ENCODE measurements at places on chromosomes 5 and 9.

GRCh38 chr5:43313854-43314457 is 744 bp upstream of the HMGCS1 start:
- DNase-seq, result no peak

DNA sequence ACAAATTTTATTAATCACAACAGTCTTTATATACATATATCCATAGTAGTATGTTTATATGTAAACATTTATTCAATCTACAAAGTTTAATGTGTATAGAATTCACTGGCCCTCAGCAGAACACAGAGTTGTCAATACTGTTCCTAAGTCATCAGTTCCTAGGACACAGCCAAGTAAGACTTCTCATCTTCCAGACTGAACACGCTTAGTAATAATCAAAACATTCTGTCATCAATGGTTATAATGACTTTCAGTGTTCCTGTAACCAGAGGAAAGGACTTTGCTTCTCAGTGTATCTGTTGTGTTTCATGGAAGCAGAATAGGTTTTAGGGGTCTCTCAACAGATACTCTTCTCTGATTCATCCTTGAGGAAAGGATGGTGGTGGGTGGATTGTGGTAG is 82.2 kb downstream of the SMIM23 start:
- DNase-seq, result no peak

DNA sequence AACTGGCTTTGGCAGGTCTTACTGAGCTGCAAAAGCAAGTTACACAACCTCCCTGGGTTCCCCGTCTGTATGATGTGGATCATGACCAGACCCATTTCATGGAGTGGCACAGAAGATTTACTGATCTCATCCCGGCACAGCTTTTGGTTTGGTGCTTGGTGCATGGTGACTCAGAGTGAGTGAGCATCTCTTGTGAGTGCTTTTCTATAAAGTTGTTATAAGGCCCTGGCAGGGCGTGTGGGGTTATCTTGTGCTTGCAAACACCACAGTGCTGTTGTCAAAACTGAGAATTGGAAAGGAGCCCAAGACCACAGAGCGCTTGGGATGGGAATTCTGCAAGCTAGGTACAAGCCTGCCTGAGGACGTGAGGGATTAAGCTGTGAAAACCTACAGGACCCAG is 425.2 kb downstream of the GADD45G start:
- DNase-seq, result no peak

- no peak for DNase-seq
Measured at GRCh38 chr9:5516453-5517220, 6.3 kb downstream of the PDCD1LG2 start.

DNA sequence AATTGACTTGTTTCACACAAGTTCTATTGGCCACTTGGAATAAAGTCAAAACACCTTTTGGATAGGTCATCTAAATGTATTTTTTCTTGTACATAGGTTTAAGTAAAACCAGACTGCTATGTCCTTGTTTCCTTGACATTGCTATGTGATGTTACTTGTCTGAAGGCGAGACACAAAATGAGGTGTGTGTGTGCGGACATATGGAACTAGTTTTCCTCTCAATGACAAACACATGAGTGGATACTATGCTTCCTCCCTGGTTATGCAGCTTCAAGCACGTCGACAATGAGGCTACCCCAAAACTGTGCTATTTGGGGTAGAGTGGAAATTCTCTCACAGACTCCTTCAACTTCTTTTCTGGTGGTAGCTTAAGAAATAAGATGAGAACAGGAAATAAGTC is 276.8 kb downstream of the GAS1 start:
- no peak for DNase-seq

DNA sequence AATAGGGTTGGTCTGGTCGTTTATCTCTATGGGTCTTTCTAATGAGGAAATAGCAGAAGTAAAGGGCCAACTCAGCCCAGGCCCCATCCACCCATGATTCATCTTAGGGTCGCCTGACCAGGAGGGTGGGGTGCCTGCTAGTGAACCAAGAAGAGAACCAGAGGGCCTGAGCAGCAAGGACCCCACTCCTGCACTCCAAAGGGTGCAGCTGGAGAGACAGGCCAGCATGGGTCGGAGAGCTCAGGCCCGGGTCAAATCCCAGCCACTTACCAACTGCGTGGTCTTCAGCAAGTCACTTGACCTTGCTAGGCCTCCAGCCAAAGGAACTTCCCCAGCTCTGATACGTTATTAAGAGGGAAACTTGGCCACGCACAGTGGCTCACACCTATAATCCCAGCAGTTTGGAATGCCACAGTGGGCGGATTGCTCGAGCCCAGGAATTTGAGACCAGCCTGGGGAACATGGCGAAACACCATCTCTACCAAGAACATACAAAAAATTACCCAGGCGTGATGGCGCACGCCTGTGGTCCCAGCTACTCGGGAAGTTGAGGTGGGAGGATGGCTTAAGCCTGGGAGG is 4.3 kb downstream of the BBLN start:
- DNase-seq, result no peak

DNA sequence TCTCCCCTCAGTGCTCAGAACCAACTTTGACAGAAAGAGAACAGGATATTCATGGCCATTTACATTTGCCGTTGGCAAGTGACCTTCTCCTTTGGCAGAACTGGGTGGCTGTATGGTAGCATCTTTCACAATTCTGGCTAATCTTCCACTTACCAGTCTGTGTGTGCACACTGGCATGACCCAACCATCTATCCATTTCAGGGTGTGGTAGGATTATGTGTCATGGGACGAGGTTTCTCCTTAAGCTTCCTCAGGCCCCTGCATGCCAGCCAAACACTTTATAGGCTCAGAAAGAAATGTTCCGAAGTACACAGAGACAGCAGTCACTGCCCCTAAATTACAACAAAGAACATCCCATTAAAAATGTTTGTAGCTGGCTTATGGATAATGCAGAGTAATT is 497.1 kb downstream of the NFIB start:
- no peak for DNase-seq

- no peak for DNase-seq
Measured at GRCh38 chr9:2833096-2833495, 10.8 kb downstream of the PUM3 start.

- DNase-seq, result no peak
Measured at GRCh38 chr9:87872079-87872624, 10.5 kb upstream of the SPATA31E1 start.

- no peak for DNase-seq
Measured at GRCh38 chr9:90593646-90594045, 49.0 kb downstream of the DIRAS2 start.

GRCh38 chr5:149363358-149363757 is 5.5 kb downstream of the PCYOX1L start:
- DNase-seq, result no peak

GRCh38 chr9:109779711-109780452 is at the start of gene PALM2AKAP2:
Gene PALM2AKAP2 (plus strand): TSS chr9:109780198. CDS start chr9:109780489, 291 bp downstream.
- DNase-seq, result no peak

- DNase-seq, result no peak
Measured at GRCh38 chr9:37938121-37938891, 34.4 kb upstream of the SLC25A51 start.

DNA sequence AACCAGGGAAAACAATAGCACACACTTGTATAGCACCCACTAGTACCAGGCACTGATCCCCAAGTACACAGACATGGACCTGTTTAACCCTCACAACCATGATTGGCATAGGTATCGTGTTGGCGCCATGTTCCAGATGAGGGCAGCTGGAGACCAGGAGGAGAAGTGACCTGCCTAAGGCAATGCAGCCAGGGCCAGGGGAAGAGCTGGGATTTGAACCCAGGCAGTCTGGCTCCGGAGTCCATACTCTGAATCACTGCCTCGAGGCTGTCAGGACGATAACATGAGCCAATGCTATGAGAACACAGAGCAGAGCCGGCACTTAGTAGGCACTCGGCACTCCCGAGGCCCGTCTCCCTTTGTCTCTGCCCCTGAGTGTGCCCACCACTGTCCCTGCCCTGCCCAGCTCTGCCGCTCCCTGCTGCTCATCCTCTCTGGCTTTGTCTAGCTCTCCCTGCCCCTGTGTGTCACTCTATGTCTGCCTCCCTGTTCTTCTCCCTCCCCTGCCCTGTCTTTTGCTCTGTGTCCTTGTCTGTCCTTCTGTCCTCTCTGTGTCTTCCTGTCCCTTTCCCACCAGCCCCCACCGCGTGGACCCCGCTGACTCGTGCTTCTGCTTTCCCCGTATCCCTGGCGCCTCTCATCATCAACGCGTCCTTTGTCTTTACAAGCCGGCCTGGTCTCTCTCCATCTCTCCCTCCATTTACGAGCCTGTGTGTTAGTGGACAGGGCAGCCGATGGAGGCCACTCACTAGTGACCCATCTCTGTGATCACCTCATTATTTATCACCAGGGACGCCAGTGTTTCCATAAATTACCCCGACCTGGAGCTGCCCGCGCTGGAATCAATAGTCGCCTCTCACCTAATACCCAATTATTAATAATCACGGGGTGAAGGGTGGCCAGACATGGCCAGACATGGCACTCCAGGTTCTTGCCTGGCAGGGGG is 99.4 kb upstream of the MVB12B start:
- DNase-seq, result no peak

GRCh38 chr5:113194125-113194524 is 217.5 kb downstream of the DCP2 start:
- no peak for DNase-seq

DNA sequence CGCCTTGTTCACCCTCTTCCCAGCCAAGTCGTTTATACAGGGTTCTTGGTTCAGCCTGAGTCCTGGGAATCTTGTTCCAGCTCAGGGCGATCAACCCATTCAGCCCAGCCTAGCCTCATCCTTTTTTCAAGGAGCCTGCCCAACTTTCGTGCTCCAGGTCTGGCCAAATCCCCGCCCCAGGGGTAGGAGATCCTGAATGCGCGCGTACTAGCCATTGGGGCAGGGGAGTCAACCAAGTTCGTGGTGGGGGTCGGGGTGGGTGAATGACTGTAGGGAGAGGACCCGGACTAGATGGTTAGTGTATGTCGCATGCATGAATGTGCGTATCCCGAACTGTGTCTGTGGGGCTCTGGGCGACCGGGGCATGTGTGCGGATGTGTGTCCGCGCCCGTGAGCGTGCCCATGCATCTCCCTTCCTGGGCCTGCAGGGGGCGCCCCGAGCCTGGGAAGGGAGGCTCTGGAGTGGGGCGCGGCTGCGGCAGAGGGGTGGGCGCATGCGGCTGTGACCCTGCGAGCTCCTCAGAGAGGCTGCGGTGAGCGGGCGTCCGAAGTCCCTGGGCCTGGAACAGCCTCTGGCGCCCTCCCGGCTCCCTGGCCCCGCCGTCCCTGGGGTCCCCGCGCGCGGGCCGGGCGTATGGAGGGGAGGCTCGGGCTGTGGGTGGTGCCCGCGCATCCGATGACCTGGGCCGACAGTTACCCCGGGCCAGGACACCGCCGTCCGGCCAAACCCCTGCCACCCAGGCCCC is 8.7 kb downstream of the CCL21 start:
- peak; percentile 59 for DNase-seq

- no peak for DNase-seq
Measured at GRCh38 chr9:119588874-119589744, 219.9 kb upstream of the BRINP1 start.

GRCh38 chr5:110823571-110823970 is 84.8 kb downstream of the SLC25A46 start:
- DNase-seq, result no peak

GRCh38 chr5:16625096-16625495 is 8.3 kb upstream of the RETREG1 start:
- no peak for DNase-seq

DNA sequence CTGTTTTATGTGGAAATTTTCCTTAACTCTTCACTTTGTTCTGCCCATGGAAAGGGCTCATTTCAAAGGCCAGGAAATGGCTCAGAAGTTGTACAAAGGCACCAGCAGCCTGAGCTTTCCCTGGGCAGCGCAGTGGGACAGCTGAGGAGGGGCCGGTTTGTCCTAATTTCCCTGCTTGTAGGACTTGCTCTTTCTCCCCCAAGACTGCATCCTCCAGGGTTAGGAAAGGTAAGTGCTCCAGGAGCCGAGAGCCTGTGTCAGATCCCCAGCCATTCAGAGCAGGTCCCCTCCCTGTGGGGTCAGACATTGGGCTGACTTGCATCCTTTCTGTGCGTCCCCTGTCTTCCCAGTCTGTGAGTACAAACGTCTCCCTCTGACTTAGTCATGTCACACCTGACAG is 43.5 kb downstream of the AGXT2 start:
- no peak for DNase-seq

GRCh38 chr5:165410476-165410875 is 1905.1 kb downstream of the MAT2B start:
- DNase-seq, result no peak

GRCh38 chr5:143229896-143230675 is 173.4 kb downstream of the NR3C1 start:
- DNase-seq, result no peak

DNA sequence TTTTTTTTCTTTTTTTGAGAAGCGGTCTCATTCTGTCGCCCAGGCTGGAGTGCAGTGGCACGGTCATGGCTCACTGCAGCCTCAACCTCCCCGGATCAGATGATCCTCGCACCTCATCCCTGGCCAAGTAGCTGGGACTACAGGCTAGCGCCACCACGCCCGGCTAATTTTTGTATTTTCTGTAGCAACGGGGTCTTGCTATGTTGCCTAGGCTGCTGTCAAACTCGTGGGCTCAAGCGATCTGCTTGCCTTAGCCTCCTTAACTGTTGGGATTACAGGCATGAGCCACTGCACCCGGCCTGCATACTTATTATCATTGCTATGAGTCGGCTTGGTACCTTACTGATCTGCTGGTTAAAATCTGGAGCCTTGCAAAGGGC is 790 bp upstream of the IARS1 start:
- no peak for DNase-seq

DNA sequence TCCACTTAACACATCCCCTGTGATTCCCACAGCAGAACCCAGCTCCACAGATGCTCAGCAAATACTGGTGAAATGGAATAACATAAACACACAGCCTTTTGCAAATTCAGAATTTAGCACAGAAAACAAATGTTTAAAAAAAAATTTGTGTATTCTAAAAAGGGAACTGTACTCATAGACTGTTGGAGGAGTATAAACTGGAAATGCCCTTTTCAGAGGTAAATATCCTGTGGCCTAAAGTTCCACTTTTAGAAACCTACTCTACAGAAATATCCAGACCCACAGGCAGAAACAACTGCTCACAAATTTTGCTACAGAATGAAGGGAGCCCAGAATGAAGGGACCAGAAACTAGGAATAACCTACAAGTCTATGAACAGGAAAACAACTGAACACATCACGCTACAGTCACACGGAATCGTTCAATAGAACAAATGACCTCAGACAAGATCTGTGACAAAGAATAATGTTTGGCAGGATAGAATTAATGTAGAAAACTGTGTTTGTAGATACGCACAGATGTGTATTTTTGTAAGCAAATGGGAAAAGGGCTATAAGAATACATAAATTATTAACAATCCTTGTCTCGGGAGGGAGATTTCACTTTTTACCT is 78.5 kb downstream of the SHB start:
- no peak for DNase-seq

All from stimulated activated CD4-positive, alpha-beta T cell treated with anti-CD3 and anti-CD28 coated beads, Interleukin-1b, Interleukin-23, amount 100 ng/mL, for 1 hour (primary cell).